ENCODE measurements at places on chromosomes 5 and 9.

GRCh38 chr9:135471791-135472640, 7.6 kb upstream of the PPP1R26 start:
- no peak for DNase-seq

- no peak for DNase-seq
Measured at GRCh38 chr9:131984564-131984963, 95.1 kb downstream of the MED27 start.

GRCh38 chr5:34042321-34042720, 692 bp downstream of the C1QTNF3 start:
- no peak for DNase-seq

DNA sequence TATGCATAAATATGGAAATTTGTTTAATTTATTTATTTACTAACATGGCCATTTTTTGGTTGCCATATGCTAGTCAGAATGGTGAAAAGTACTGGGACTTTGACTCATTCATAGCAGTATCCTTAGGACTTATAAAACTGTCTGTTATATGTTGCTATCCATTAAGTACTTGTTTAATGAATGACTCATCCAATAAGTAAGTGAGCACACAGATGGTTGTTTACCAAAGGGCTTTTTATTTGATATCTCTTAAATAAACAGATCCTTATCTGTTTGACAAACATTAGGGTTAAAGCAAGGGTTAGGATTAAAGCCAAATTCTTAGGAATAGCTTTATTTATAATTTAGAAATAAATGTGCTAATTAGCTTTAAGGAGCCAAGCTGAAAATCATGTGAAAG, 183.4 kb downstream of the FBXO4 start:
- no peak for DNase-seq

- DNase-seq, result no peak
Measured at GRCh38 chr9:18189871-18190670, 283.9 kb upstream of the ADAMTSL1 start.

GRCh38 chr9:5185220-5185840, at the start of gene INSL6:
Gene INSL6, minus strand, starts transcription at chr9:5185639. Its CDS starts 37 bp downstream, at chr9:5185602.
- no peak for DNase-seq

Data from activated T-helper 1 cell treated with anti-CD3 and anti-CD28 coated beads, Interleukin-2, amount 50 U/mL, for 16 hours (primary cell).